ENCODE measurements at places on chromosomes 4 and X. TPM values are rescaled to one million over a fixed set of nuclear protein-coding genes. Genes with fewer than 3 reads are reported as not detected.

The FRMPD3 gene
- total RNA-seq, result 0.29 TPM

The GNRHR gene
- total RNA-seq, result not detected

The ZNF711 gene
- total RNA-seq, result 54.1 TPM

The TRIM75 gene
- not detected for total RNA-seq

The CXCR3 gene
- total RNA-seq, result not detected

The ATP1B4 gene
- total RNA-seq, result not detected

The PRDM8 gene
- total RNA-seq, result 2.4 TPM

The PFKFB1 gene
- total RNA-seq, result 1.1 TPM

The CT45A3 gene
- not detected for total RNA-seq

The CFAP47 gene
- 0.34 TPM for total RNA-seq

DNA sequence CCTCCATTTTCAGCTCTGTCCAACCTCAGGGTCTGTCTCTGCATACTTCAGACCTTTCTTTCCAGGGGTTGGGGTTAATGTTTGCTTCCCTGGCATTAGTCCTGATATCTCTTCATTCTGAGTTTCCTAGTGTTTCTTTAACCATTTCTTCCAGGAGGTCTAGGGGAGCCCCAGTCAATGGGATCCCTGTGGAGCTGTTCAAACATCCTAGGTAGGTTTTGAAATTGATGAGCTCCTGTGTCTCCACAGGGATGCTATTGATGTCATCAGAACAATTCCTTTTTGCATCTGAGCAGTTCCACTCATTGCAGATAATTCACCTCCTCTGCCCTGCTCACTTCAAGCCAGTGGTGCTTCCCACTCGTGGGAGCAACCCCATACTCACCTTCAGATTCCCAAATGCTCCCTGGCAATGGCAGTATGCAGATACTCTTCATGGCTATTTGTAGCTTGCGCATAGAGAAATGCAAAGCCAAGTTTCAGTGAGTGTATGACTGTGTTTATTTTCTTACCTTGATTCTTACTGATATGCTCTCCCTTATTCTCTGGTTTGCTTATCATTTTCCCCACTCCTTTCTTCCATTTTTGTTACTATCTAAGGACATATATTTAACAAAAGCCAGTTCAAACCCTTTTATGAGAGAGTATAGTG, 33.7 kb upstream of the LIMCH1 start:
- no peak for DNase-seq

DNA sequence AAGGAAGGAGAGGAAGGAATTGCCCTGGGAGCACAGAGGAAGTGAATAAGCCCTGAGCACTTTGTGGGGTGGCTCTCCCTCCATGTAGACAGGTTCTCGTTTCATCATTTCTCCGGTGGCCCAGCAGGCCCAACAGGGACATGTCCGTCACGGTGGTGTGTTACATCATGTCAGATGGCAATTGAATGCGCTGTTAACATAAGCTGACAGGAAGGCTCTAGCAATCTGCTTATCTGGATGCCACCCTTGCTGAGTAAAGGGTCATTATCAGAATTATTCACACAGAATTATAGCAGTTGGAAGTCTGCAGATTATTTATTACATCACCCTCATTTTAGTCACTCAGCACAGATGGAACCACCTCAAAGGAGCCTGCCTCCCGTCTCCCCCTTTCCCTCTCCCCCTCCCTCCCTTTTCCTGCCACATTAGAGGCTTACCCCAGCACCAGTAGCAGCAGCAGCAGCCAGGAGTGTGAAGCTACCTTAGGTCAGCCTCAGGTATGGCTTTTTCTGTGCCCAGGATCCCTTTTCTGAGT, 124.3 kb upstream of the TRIM2 start:
- no peak for DNase-seq

- no peak for DNase-seq
Measured at GRCh38 chr4:155914782-155915181, 11.3 kb downstream of the TDO2 start.

- DNase-seq, result peak; percentile 54
Measured at GRCh38 chr4:2842687-2843262, 869 bp upstream of the ADD1 start.

- DNase-seq, result no peak
Measured at GRCh38 chrX:46904626-46905025, 7.6 kb upstream of the JADE3 start.

DNA sequence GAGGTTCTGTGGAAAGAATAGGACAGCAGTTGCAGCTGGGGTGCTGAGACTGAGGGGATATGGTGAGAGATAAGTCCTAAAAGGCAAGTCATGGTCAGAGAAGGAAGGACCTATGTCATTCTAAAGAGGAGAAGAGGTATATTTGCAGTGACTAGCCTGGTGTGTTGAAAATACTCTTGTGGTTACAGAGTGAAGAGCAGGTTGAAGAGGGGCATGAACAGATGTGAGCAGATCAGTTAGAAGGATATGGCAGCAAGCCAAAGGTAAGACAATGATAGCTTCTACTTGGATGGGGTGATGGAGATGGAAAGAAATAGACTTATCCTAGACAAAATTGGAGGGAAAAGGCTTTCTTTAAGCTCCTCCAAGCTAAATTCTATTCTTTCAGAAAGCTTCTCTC, 469.8 kb upstream of the CPEB2 start:
- no peak for DNase-seq

DNA sequence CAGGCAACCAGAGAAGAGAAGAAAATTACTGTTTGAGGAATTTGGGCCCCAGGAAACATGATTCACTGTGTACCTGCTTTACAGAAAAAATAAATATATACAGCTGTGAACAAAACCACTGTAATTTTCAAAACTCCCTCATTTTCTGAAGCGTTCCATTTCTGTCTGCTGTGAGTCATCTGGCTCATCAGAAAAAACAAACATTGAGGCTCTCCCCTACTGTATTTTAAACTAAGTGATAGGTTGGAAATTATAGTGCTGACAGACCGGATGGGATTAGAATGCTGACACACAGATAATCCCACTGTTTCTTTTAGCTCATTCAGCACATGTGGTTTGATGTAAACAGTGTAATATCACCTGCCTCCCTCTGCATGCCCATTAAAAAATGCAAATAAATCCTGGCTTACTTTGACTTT, 847.0 kb downstream of the TRIML1 start:
- no peak for DNase-seq

GRCh38 chrX:100424012-100424411, 13.9 kb upstream of the PCDH19 start:
- no peak for DNase-seq

DNA sequence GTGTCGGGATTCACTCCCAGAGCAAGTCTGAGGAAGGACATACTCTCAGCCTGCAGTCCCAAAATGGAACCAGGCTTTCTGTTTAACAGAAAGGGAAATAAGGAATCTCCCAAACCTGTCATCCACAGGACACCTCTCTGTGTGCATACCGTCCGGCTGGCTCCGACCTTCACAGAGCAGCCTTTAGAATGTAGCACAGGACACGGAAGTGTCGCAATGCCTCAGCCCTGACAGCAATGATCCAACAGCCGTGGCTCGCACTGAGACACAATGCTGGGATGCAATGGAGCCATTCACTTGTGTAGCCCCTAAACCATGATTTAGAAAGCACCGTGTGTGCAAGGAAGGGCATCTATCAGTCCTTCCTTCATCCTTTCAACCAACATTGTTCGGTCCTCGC, 15.5 kb upstream of the HELT start:
- DNase-seq, result no peak

GRCh38 chr4:163768014-163768413, 273.5 kb downstream of the TMA16 start:
- no peak for DNase-seq

DNA sequence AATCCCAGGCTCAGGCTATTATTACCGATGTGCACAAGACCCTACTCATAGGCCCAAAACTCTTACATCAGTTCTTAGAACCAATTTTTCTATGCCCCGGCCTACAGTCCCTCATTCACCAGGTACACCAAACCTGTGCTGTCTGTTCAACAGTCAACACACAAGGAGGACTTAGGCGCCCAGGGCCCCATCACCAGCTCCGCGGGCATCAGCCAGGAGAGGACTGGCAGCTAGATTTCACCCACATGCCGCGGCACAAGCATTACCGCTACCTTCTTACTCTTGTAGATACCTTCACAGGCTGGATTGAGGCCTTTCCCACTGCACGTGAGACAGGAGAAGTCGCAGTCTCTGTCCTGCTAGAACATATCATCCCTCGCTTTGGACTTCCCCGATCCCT, 962.5 kb downstream of the RPA4 start:
- DNase-seq, result no peak

DNA sequence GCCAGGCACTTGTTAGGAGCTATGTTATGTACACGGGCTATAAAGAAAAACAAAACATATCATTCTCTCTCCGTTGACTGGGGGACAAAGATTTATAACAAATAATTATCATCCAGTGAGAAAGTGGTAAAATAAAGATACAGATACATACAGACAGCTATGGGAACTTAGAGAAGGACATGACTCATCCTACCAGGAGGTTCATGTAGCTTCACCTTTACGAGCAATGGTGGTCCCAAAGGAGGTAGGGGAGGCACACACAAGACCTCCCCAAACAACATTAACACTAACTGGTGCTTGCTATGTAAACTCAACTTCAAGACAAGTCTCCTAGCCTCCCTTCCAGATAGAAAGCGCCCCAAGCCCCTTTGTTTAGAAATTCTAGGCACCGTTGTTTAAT, 8.9 kb downstream of the AMBN start:
- no peak for DNase-seq

DNA sequence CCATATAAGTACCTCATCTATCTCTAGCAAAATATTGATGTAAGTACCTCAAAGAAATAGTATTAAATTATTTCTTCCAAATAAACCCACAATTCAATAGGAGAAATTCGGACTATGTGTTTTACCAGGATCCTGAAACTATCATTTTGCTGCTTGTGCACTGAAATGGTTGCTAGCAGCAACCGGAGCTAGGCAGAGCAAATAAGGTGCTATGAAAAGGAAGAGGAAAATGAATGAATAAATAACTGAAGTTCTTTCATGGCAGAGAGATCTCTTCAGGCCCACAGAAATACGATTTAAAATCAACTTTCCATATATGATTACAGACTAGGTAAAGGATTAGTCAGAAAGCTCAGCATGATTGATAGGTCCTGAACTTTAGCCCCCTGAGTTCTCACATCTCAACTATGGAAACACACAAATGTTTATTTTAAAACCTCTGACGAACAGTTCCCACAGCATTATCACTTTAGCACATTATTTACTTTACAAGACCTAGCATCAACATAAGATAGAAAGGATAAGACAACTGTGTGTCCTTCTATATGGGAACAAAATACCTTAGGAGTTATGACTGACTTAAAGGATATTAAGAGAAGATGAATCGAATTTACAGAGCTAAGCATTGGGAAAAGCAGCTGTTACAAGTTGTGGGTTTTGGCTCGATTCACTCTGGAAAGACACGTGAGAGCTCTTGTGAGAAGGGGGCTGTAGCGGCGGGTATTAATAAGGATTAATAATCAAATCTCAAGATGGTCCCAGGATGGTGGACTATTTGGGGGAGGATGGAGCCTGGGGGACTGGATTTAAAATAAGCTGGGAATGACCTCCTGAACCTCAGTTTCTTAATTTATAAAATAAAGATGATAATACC, 104.3 kb downstream of the CORIN start:
- DNase-seq, result no peak

GRCh38 chrX:26008691-26009090, 129.5 kb upstream of the MAGEB18 start:
- no peak for DNase-seq

DNA sequence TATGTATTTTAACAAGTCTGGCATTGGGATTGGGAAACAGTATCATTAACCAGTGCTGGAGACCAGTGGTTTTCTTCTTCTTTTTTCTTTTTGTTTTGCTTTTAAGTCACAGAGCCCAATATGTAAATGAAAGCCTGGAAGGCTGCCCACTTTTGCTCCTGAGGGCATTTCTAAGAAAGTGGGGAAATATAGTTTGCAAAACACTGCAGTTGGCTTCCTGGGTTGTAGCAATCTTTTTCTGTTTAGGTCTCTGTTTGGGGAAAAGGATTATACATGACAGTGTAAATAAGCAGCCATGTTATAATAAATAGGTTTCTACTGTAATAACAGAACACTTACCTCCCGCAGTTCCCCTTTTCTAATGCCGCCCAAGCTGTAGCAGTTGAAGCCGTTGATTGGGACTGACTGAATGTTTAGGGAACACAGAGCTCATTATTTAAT, 105.5 kb downstream of the TMEM164 start:
- no peak for DNase-seq

- DNase-seq, result no peak
Measured at GRCh38 chrX:16210061-16210460, 42.8 kb downstream of the MAGEB17 start.

GRCh38 chr4:111323916-111324315, 701.0 kb upstream of the PITX2 start:
- DNase-seq, result no peak

DNA sequence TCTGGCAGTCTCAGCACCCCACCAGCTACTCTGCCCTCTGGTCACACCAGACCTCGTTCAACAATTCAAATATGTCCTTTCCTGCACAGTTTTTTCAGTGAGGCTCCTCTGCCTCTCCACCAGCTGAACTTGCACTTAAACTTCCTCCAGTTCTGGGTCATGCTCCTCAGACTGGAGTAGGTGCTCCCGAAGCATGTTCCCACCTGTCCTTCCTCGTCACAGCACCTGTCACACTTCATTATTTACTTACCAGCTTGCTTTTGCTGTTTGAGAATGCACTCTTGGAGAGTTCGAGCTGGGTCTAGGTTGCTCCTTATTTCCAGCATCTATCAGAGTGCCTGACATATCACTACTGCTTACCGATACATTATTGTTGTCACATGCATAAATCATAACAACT, 144.8 kb upstream of the TTC29 start:
- no peak for DNase-seq

- no peak for DNase-seq
Measured at GRCh38 chrX:9329056-9329455, 135.8 kb upstream of the TBL1X start.

- DNase-seq, result no peak
Measured at GRCh38 chr4:24557026-24558025, 27.0 kb downstream of the DHX15 start.

GRCh38 chr4:43693876-43694275, 754.7 kb downstream of the KCTD8 start:
- DNase-seq, result no peak

DNA sequence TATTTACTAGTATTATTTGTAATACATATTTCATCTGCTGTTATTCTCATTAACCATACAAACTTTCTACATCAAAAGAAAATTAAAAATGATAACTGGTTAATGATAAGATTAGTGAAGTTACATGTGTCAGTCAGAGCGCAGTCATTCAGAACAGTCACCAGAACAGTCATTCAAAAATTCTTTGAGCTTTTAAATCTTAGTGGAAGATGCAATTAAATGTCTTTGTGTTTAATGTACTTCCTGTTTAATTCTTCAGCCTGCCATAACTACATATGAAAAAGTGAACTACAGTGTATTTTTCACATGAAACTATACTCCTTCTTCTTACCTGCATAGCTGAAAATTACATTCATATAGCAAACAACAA, 179.7 kb upstream of the NDST4 start:
- no peak for DNase-seq
